Testis (tissue), 5 donors: ENCODE measurements at places on chromosomes 2 and 18. TPM values are rescaled to one million over a fixed set of nuclear protein-coding genes. Genes with fewer than 3 reads are reported as not detected.

DNA sequence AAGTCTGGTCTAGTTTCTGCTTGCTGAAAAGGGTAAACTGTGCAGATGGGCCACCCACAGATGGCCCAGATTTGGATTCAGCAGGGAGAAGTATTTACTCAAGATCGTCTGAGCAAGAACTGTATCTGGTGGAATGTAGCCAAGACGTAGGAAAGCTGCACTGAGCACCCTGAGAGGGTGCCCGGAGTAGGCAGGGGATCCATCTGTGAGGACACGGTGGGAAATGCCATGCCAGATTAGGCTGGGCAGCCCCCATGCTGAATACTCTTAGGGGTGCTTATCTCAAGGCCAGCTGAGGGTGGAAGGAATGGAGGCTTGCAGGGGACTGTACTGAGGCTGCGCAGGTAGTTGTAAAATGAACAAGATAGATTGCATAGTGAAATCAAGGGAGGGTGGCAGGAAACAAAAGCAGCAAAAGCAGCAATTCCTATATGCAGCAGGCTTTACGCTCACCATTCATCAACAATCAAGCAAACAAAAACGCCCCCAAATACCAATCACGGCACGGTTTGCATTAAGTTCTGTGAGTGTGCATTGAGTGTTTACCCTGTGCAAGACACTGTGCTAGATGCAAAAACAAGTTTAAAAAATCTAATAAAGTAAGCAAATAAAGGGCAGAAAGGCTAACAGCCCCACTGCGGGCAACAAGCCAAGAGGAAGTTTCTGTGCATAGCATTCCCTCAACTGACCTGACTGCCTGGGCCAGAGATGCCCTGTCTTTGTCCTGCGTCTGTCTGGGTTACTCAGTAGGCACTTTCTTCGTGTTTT lies 32.2 kb upstream of the LPIN2 start:
- peak; percentile 47 for DNase-seq

DNA sequence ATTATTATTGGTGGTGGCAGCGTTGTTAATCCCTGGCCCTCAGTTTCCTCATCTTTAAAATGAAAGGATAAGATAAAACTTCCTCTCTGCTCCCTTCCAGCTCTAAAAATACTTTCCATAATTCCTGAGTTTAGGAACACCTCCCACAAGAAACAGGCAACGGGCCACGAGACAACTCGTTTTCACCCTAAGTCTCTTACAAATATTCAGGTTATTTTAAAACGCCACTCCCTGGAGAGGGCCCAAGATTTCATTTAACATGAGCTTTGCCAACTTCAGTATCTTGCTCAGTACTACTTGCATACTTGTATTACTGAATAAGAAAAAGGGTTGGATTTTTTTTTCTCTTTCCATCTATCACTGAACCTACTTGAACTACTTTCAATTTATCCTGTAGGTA lies 611.1 kb upstream of the FANCL start:
- no peak for DNase-seq

- no peak for DNase-seq
Measured at GRCh38 chr2:191001032-191001431, 12.9 kb downstream of the STAT1 start.

GRCh38 chr2:14751581-14751980 lies 119.1 kb downstream of the LRATD1 start:
- no peak for DNase-seq

GRCh38 chr2:105377871-105378270 lies 21.0 kb downstream of the FHL2 start:
- DNase-seq, result no peak

GRCh38 chr2:73156539-73157124 lies 43.9 kb upstream of the RAB11FIP5 start:
- DNase-seq, result peak; percentile 72

DNA sequence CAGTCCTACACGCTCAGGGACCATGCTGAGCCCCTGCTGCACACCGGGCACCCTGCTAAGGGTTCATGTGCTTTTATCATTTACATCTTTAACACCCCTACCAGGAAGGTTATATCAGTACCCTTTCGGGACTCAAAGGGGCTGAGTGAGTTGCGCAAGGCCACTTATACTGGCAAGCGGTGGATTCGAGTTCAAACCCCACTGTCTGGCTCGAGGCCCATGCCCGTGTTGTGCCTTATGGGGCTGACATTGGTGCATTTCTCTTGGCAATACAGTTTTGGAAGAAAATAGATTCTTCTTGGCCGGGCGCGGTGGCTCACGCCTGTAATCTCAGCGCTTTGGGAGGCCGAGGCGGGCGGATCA lies 69.5 kb upstream of the MAP4K4 start:
- no peak for DNase-seq

DNA sequence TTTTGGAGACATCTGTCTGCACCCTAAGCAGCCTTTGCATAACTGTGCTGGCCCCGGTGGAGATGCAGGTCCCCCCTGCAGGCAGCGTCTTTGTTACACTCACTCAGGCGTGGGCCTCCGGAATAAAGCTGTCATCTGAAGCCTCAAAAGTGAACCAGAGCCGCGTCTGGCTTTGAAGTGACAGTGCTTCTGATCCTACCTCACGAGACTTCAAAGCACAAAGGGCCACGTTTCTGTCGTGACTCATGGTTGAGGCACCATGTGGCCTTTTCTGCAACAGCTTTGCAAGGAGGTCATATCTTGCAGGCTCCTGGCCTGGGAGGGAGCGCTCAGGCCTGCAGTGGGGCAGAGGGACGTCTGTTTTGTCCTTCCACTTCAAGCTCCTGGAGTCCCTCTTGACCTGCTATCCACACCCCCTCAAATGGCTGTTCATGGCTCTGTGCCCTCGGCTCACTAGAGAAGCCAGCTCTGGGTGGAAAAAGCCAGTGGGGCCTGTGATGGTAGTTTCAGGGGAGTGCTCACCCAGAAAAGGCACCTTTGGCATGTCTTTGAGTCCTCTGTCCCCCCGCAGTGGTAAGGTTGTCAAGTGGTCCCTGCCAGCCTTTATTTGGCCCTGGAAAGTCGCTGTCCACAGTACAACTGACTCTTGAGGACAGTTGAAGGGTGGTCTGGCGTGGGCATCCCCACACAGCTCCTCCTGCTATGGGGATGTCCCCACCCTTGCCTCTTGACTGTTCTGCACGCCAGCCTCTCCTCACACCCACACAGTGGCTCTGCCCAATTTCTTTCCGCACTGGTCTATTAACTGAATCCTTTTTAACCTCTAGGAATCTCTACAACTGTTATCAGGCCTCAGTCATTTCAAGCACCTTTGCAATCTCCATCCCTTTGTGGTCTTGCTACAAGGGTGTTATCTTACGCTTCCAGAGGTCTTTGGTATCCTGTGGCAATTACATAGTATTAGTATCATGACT lies 19.3 kb downstream of the GPR55 start:
- no peak for DNase-seq

GRCh38 chr2:134764164-134764563 lies 45.4 kb upstream of the TMEM163 start:
- DNase-seq, result peak; percentile 33

- DNase-seq, result no peak
Measured at GRCh38 chr2:239389414-239390329, 11.1 kb downstream of the HDAC4 start.

GRCh38 chr18:77316008-77316407 lies 66.4 kb downstream of the GALR1 start:
- DNase-seq, result no peak

DNA sequence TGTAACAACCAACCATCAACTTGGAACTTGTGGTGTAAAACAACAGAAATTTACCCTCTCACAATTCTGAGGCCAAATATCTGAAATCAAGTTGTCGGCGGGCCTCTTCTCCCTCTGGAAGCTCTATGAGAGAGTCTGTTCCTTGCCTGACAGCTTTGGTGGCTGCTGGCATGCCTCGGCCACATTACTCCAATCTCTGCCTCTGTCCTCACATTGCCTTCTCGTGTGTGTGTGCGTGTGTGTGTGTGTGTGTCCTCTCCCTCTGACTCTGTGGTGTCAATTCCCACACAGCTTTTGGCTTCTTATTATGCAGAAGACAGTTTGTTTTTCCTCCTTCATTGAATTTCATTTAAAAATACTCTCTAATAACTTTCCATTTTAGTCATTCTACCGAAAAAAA lies 50.4 kb downstream of the ZDBF2 start:
- no peak for DNase-seq

GRCh38 chr2:31335921-31336585 lies 78.5 kb downstream of the XDH start:
- DNase-seq, result no peak

GRCh38 chr2:85240055-85240454 lies 87.7 kb downstream of the TGOLN2 start:
- no peak for DNase-seq

- DNase-seq, result no peak
Measured at GRCh38 chr2:184039493-184039892, 558.8 kb upstream of the ZNF804A start.

GRCh38 chr2:168971261-168971660 lies 59.9 kb downstream of the ABCB11 start:
- no peak for DNase-seq

- DNase-seq, result no peak
Measured at GRCh38 chr2:62947403-62947802, 103.2 kb upstream of the OTX1 start.

DNA sequence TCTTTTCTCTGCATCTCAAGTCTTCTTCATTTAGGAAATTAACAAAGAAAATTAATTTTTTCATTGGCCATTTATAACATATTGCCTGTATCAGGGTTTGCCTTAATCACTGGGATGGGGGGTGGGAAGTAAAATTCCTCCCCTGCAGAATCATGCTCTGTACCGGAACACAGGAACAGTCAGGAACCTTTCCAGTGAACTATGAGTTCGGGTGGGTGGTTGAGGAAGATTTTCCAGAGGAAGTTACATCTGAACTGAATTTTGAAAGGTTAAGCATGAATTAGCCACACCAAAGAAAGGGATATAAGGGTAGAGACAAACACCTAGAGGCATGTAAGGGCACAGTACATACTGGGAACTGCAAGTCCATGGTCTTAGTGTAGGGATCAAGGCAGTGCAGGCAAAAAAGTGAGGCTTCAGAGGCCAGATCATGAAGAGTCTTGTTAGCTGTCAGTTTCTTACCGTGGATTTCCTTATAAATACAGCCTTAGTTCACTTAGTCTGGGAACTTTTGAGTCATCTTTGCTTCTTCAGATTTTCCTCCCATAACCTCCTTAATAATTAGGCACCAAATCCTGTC lies 55.6 kb downstream of the FAM117B start:
- no peak for DNase-seq

- DNase-seq, result no peak
Measured at GRCh38 chr2:39665811-39666490, at the start of gene TMEM178A. Gene TMEM178A (plus strand): TSS chr2:39665917. CDS start chr2:39665975, 58 bp downstream.

- DNase-seq, result no peak
Measured at GRCh38 chr2:130828461-130828860, 8.3 kb upstream of the ARHGEF4 start.

DNA sequence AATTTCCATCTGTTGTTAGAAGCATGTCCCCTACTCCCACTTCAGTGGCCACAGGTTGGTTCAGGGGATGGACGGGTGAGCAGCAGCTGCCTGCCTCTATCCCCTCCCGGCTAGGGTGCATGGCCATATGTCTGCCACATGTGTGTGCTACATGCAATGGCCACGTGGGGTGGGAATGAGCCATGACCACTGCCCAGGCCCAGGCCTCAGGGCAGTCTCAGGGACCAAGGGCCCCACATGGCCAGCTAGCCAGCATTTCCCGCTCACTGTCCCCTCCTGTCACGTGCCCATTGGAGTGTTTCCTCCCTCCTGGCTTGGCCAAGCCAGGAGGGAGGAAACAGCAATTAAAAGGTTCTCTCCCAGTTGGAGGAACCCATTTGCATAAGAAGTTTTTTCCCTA lies 117.1 kb downstream of the KCNS3 start:
- no peak for DNase-seq

GRCh38 chr2:112026509-112026908 lies 28.6 kb upstream of the TMEM87B start:
- DNase-seq, result no peak

- no peak for DNase-seq
Measured at GRCh38 chr2:134392442-134393074, 138.7 kb downstream of the MGAT5 start.

GRCh38 chr2:233853883-233854240 lies 473 bp downstream of the HJURP start:
- peak; percentile 11 for DNase-seq

DNA sequence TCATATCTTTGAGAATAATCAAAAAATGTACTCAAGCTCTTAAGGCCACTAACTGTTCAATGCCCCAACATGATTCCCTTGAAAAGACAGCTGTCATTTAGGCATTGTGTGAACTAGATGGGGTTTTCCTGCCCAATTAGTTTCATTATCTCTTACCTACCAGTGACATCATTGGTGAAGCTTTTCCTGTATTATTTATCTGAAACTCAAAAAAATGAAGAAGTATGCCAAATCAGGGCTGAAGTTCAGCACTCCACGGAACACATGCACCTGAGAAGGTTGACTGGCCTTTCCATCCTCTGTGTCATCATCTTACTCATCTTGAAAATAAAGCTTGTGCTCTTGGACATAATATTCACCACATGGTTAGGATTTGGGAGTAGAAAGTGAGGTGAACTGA lies 126.4 kb downstream of the TXNL1 start:
- no peak for DNase-seq

GRCh38 chr2:46615986-46616485 lies 136.7 kb downstream of the TMEM247 start:
- DNase-seq, result no peak

Gene CENPA
- 2.8 TPM for total RNA-seq

Gene TFCP2L1
- total RNA-seq, result 3.1 TPM

Gene LMAN2L
- 24.2 TPM for total RNA-seq

Gene RGPD3
- total RNA-seq, result 13.9 TPM

Gene SAG
- total RNA-seq, result 5.1 TPM

Gene RAPGEF4
- total RNA-seq, result 22.5 TPM

Gene TRIM54
- total RNA-seq, result 38.5 TPM

Gene CARF
- 37.9 TPM for total RNA-seq

Gene NTSR2
- total RNA-seq, result 0.47 TPM

Gene MRPL30
- total RNA-seq, result 26.3 TPM

Gene PRR30
- 12.8 TPM for total RNA-seq
